ENCODE measurements at places on chromosomes 4 and X.

- no peak for DNase-seq
Measured at GRCh38 chrX:139094671-139095592, 383.4 kb upstream of the FGF13 start.

GRCh38 chrX:137695417-137695816 is 129.5 kb downstream of the ZIC3 start:
- DNase-seq, result no peak

DNA sequence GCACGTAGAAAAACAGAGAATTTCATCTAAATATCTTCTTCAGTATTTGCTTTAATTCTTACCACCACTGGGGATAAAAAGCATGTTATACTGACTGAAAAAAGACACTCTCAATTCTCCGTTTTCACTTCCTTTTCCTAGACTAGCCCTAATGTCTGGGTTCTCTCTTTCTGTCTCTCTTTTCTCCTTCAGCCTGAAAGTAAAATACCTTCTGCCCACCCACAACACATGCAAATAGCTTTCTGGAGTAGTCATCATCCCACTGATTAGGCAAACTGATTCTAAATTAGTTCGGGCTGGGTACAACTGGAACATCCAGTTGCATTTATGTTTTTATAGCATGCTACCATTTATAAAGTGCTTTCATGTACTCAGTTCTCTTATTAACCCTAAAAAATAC is 142.4 kb upstream of the ANKRD50 start:
- DNase-seq, result no peak

- DNase-seq, result no peak
Measured at GRCh38 chr4:182489607-182490006, 246.4 kb downstream of the TENM3 start.

DNA sequence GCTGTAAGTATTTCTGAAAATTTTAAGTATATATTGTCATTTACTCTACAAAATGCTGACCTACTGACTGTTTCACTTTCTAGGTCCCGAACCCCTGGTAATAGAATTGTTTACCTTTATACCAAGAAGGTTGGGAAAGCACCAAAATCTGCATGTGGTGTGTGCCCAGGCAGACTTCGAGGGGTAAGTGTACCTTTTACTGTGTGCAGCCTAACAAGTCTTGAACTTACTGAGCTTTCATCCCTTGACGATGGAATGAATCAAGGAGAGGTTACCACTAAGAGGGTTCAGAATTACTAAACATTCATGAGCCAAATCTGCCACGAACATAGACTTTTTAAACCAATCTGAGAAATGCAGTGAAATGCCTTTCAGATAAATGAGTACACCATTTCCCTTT is 1.6 kb downstream of the RPL34 start:
- DNase-seq, result no peak

GRCh38 chrX:101051153-101051548 is 760 bp downstream of the TRMT2B start:
- DNase-seq, result no peak

DNA sequence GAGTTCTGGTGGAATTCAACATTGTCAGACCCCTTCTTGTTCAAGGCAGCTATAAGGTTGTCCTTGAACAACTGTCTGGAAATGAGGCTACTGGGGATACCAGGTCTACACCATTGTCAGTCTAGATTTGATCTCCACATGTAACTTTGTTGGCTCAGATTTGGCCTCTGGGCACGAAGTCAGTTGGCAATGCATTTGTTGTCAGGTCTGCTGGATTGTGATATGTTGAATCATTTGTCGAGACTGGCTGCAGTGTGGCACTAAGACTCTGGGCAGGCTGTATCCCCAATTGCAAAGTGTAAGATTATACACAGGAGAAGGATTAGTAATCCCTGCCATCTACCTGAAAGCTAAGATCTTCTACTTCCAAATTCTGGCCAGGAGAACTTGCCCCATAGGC is 26.5 kb downstream of the ZNF81 start:
- no peak for DNase-seq

DNA sequence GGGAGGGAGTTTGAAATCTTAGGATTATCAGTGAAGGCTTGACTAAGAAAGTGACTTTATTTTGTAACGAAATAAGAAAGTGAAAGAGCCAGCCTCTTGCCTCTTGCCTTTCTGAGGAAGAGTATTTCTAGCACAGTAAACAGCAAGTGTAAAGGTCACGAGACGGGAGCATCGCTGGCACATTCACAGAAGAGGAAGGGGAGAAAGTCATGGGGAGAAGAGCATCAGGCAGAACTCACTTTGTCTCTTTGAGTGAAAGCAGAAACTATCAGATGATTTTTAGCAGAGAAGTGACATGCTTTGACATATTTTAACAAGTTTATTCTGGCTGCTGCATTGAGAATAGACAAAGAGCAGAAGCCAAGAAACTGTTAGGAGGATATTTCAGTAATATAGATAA is 313.8 kb downstream of the CAMK2D start:
- no peak for DNase-seq

GRCh38 chr4:121824950-121825349 is 1.3 kb upstream of the CCNA2 start:
- no peak for DNase-seq

GRCh38 chrX:68692651-68693050 is 45.2 kb downstream of the STARD8 start:
- DNase-seq, result no peak

DNA sequence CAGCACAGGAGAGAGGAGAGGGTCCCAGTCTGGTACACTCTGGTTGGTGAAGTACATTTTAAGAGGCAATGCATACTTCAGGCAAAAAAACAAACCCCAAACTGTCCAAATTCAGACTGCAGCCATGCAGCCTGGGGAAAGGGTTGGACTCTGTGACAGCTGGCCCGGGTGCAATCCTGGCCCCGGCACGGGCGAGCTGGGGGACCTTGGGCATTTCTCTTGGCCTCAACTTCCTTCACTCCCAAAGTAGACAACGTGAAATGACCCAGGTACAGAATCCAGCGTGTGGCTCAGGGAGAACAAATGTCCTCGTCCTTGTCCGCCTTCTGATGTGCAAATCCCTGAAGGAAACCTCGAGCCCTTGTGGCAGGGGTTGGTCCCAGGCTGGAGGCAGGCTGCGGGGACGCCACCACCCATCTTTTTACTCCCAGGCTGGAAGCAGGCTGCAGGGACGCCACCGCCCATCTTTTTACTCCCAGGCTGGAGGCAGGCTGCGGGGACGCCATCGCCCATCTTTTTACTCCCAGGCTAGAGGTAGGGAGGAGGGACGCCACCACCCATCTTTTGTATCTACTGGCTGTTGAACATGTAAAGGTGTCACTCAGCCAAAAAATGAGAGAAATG is 62.3 kb downstream of the ACOX3 start:
- no peak for DNase-seq

GRCh38 chrX:16222151-16222550 is 54.9 kb downstream of the MAGEB17 start:
- peak; percentile 62 for DNase-seq

- peak; percentile 7 for DNase-seq
Measured at GRCh38 chr4:21226637-21227538, 526.6 kb downstream of the PACRGL start.

GRCh38 chrX:1451661-1452515 is 821 bp downstream of the ASMTL start:
- no peak for DNase-seq

GRCh38 chr4:174528226-174528625 is 5.9 kb upstream of the HPGD start:
- DNase-seq, result no peak

- DNase-seq, result peak; percentile 1
Measured at GRCh38 chr4:34534916-34535315, 1709.4 kb downstream of the ARAP2 start.

DNA sequence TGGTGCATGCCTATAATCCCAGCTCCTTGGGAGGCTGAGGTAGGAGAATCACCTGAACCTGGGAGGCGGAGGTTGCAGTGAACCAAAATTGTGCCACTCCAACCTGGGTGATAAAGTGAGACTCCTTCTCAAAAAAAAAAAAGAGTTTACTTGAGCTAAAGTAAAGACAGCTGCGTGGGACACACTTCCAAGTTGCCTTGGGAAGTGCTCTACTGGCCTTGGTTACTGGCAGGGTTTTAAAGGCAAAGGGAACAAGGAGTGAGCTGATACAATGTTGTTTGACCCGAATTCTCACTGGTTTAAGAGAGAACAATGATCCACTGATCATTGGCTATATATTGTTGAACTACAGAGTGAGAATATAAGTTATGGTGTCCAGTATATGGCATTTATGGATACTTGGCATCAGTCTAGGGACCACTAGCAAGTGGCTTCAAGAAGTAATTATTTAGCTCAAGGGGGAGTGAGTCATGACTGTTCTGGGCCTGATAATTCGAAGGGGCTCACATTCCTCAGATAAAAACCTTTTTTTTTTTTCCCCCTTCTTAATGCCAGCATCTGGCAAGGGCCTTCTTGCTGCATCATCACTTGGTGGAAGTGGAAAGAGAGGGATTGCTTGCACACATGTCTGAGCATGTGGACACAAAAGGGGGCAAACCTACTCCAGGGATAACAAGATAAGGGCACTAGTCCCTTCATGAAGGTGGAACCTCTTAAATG is 32.3 kb downstream of the GRK4 start:
- no peak for DNase-seq

DNA sequence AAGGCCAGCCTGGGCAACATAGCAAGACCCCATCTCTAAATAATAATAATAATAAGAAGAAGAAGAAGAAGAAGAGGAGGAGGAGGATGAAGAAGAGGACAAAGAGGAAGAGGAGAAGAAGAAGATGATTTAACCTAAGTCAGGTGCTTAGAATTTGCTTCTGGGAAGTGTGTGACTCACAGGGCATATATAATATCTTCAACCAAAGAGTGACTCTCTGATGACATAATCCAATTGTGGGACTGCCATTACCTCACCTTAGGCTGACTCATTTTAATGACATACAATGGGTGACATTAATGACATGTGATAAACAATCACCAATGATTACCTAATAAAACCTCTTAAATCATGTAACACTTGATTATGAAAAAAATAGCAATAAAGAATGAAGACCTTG is 32.7 kb upstream of the MBTPS2 start:
- DNase-seq, result no peak

DNA sequence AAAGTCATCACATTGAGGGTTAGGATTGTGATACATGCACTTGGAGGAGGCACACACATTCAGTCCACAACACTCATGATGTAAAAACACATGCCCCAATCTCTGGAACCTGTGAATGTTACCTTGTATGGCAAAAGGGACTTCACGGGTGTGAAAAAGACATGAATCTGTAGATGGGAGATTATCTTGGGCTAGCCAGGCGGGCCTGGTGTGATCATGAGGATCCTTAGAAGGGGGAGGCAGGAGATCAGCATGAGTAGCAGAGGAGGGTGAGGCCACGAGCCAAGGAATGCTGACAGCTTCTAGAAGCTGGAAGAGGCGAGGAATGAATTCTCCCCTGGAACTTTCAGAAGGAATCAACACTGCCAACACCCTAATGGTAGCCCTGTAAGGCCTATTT is 77.5 kb upstream of the ENPP6 start:
- no peak for DNase-seq

- peak; percentile 53 for DNase-seq
Measured at GRCh38 chr4:139603576-139604410, 47.8 kb upstream of the SETD7 start.

GRCh38 chrX:153971124-153971449 is 531 bp downstream of the HCFC1 start:
- peak; percentile 95 for DNase-seq

DNA sequence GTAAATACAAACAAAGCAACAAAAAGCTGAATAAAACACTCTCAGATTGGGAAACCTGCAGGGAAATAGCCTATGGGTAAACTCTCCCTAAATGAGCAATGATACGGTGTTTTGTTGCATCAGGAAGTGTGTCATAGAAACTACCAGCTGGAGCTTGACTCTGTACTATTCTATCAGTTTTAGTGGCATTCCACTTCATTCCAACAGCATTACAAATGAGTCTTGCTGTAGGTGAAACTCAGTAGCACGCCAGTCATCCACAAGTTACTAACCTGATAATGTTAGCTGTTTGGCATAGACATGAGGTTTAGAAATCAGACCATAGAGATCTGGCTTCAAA is 24.9 kb downstream of the FGFBP1 start:
- DNase-seq, result no peak

GRCh38 chr4:158933236-158933635 is 164.4 kb downstream of the FNIP2 start:
- DNase-seq, result no peak

GRCh38 chr4:5933996-5934831 is 41.3 kb upstream of the CRMP1 start:
- no peak for DNase-seq

GRCh38 chrX:132775263-132775823 is 183.1 kb downstream of the HS6ST2 start:
- DNase-seq, result no peak

GRCh38 chr4:2341911-2342652 is 76.4 kb downstream of the ZFYVE28 start:
- DNase-seq, result no peak

DNA sequence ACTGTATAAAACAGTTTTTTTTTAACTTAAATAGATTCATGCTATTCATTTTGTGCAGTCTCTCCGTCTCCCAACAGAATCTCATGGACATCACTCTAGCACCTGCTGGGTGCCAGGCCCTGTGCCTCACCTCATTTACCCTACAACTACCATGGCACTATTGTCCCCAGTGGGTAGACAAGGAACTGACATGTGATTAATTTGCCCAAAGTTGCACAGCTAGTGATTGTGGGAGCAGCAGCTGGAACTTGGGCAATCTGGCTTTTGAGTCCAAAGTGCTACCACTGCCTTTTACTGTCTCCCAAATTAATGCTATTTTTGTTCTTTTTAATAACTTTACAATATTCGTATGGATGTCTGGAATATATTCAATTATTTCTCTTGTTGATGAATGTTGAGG is 11.2 kb upstream of the PGRMC2 start:
- no peak for DNase-seq

DNA sequence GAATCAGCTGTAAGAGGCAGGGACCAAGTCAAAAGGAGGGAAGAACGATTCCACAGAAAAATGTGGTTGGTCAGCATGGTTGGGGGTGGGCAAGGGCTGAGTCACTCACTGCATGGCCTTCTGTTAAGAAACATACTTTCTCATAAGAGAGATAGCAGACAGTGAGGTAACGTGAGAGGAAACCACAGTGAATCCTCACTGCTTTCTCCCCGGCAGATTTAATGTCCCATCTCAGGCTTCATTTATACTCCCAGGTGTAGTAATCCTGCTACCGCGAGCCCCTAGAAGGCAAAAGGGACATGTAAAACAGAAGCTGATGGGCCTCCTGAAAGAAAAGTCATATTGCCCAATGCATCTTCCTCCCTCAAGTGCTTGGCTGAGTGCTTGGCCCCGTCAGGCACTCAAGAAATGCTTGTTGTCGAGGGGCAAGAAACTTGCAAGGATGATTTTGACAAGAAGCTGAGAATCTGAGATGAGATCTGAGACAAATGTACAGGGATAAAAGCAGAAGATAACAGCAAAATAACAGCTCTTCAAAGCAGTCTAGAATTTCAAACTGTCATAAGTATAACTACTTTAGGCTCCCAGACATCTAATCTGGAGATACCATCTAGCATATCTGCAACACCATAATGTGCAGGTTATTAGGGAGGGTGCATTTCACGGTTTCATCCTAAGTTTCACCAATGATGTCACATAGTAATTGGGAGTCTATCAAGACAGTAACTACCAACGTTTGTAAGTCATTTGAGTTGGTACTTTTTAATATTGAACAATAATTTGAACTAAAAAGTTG is 40.2 kb downstream of the SH3KBP1 start:
- DNase-seq, result peak; percentile 62

GRCh38 chrX:106436691-106437090 is 175.1 kb upstream of the RADX start:
- no peak for DNase-seq
